Thoracic aorta (tissue), 2 donors: ENCODE measurements at places on chromosomes 2 and 18. TPM values are rescaled to one million over a fixed set of nuclear protein-coding genes. Genes with fewer than 3 reads are reported as not detected.

- no peak for DNase-seq
These were observed 706.6 kb downstream of the CBLN2 start for GRCh38 chr18:71837547-71837946.

CKAP2L gene
- total RNA-seq = 1.3 TPM

CRYBA2 gene
- not detected for total RNA-seq

DNA sequence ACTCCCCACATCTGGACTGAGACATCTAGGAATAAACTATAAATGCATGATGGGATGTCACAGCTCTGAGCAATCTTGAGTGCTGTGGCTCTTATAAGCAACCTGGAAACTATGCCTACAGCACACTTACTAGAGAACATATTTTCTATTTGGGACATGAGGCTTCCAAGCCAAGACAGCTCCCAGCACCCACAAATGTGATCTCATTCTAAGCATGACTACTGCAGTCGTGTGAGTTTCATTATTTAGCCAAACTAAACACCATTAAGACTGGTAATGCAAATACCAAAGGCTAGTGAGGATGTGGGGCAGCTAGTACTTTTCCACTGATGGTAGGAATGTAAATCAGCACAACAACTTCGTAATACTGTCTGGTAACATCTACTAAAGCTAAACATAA, 72.5 kb downstream of the RTTN start:
- no peak for DNase-seq

GRCh38 chr18:79410731-79411613, 15.2 kb downstream of the NFATC1 start:
- DNase-seq = no peak

- DNase-seq = no peak
These were observed 119.2 kb downstream of the ANTXR1 start for GRCh38 chr2:69131983-69132675.

NTSR2 gene
- total RNA-seq = not detected

- DNase-seq = no peak
These were observed 542.4 kb upstream of the NRP2 start for GRCh38 chr2:205139822-205140463.

GRCh38 chr18:13680612-13681011, 45.7 kb downstream of the FAM210A start:
- no peak for DNase-seq

DNA sequence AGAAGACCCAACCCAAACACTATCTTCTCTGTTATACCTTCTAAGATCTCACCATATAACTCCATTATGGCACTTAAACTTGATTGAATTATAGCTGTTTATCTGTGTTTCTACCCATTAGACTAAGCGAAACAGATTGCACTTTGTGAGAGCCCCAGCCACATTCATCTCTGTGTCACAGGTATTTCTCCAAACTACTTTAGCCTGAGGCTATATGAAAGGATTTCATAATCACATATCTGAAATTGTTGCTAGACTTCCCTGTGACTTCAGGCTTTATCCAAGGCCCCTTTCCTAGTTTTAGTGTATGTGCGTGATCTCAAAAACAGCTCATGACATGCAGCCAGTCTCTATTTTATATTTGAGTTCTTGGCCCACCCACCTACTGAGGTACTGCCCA, 745.0 kb upstream of the ACVR2A start:
- no peak for DNase-seq

TRABD2A gene
- total RNA-seq = 0.54 TPM

DNA sequence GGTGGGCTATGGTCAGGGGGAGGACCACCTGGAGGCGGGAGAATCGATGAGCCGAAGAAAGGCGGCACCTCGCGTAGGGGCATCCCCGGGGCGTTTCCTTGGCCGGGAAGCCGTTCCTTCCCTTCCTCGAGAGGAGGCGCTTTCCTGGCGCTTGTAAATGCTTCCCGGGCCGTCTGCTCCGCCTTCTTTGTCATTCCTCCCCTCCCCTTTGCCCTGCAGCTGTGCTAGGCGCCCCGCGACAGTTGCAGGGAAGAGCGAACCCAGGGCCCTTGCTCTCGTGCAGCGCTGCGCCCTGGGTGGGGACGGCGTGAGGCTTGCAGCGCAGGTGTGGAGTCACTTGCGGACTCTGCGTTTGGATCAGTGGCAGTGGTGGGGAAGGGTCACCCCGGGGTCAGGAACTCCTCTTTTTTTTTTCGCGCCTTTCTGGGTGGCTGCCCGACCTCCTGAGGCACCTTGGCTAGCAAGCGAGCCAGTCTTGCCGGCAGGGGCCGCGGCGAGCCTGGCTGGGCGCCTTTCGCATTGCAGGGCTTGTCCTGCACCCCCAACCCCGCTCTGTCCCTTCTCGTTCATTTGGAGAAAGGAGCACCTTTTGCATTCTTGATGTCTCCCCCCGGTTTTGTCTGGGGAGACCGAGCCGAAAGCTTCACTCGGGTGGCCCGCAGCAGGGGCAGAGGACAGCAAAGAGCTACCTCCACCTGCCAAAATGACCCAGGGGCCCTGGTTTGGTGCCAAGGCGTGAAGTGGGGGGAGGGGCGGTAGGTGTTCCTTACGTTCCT, 858 bp downstream of the KCNS3 start:
- no peak for DNase-seq

- no peak for DNase-seq
These were observed 186.1 kb downstream of the ADCYAP1 start for GRCh38 chr18:1090758-1091157.

DNA sequence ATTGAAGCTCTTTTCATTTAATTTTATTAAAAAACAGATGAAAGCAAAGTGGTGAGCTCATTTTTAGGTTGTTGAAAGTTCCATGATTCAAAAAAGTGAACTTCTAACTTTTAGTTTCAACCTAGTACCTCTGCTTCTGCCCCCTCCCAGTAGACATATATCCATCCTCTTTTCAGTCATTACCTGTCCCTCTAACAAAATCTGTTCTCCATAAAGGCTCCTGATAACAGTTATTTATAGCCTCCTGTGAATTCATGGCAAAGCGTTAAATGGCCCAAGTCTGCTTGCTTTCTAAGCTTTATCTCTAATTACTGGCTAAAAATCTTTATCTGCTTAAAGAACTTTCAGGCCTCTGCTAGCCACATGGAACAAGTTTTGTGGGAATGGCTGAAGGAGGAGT, 148.1 kb downstream of the TTC27 start:
- DNase-seq = no peak
